ENCODE measurements at places on chromosomes 7 and 10.

DNA sequence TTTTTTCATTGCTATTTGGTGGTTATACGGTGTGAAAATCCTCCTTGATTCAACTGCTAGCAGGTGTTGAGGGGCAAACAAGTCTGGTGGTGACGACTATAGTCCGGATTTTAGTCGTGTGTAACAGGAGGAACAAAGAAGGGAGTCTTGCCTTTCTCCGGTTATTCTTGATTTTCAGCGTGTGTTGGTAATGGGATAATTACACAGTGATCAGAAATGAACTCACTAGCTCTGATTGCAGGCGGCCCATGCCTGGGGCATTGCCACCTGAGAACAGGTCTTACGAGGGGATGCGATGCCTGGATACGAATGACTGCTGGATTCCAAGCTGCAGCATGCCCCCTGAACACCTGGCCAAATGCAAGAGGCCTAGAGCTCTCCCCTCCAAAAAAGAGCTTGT is 72.8 kb downstream of the CAMK1D start:
- no peak for DNase-seq

DNA sequence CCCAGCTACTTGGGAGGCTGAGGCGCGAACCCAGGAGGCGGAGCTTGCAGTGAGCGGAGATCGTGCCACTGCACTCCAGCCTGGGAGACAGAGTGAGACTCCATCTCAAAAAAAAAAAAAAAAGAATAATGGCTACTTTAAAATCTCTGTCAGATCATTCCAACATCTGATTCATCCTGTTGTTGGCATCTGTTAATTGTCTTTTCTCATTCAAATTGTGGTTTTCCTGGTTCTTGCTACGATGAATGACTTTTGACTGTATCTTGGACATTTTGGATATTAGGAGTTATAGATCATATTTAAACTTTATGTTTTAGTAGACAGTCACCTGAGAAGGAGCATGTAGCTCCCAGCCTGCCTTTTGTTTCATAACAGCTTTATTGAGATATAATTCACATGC is 8.5 kb downstream of the TPST1 start:
- no peak for DNase-seq

DNA sequence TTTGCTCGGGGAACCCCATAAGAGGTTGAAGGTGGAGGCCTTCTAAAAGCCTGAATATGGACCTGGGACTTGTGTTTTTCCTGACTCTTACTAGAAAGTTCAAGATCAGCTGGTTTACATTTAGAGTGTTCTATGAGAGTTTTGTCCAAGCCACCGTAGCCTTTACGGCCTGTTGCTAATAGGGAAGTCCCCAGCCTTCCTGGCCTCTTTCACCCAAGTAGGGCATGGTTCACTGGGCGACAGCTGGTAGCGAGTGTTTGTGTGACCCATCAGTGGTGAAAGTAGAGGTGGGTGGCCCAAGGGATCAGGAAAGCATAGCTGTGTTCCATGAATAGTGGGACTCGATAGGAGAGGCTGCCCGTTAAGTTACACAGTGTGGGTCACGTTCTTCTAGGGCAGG is 60.1 kb downstream of the RABGEF1 start:
- DNase-seq, result peak; percentile 13

DNA sequence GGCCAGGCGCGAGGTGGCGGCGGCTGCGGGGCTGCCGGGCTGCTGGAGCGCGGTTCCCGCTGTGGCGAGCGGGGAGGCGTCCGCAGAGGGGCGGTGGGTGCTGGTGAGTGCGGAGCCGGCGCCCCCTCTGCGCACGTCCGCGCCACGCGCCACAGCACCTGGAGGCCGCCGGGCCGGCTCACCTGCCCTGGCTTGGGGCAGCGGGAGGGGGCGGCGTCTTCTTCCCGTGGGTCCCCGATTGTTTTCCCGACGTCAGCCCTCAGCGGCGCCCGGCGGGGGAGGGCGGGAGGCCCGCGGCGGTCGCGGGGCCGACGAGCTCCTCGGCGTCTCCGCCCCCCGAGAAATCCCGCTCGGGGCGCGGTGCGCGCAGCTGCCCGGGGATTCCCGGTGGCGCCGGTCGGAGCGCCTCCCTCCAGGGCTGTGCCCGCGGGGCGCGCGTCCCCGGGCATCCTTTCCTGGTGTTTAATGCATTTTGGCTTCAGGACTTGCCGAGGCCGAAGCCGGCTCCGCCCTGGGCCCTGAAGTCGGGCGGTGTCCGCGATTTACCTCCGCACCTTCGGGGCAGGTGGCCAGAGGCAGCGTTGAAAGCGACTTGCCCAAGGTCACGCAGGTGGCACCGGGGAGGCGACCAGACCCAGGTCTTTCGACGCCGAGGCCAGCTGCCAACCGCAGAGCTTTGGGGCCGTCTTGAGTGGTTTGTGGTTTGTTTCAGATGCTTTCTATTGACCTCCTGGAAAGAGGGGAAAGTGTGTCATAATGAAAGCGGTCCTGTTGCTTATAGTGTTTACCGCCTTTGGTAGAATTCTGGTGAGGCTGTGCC is 561 bp downstream of the PLEKHA1 start:
- peak; percentile 80 for DNase-seq

- DNase-seq, result no peak
These were observed 138.7 kb downstream of the GNAI1 start for GRCh38 chr7:80273327-80273726.

GRCh38 chr10:30581779-30582380 is 47.7 kb downstream of the LYZL2 start:
- DNase-seq, result peak; percentile 68
